ENCODE measurements at places on chromosomes 2 and 18.
A peak's percentile ranks its signal among the peaks of the same experiment; 100 is the strongest.

DNA sequence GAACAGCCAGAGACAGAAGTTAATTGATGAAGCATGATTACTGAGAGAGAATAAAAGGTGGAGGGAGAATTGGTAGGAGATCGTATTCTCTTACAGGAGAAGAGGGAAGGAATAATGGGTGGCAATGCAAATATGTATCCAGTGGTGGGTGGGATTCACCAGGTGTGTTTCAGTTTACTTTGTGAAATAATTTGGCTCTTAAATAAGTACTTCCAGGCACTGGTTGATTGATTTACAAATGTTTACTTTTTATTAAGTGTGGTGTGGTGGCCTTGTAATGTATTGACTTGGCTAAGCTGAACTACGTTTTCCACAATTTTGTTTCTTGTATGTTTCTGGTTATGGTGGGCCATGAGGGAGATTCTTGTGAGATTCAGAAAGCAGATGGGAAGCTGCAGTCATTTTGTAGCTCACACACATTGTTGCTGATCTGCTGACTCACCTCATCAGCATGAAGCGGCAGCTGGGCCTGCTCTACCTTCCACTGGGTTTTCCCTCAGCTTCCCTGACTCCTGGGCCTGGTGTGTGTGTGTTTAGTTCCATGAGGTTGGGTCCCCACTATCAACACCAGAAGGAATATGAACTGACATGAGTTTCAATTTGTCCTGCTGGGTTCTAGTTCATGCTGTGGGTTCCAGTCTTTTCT, 32.6 kb downstream of the MYL12B start:
- no peak for DNase-seq

DNA sequence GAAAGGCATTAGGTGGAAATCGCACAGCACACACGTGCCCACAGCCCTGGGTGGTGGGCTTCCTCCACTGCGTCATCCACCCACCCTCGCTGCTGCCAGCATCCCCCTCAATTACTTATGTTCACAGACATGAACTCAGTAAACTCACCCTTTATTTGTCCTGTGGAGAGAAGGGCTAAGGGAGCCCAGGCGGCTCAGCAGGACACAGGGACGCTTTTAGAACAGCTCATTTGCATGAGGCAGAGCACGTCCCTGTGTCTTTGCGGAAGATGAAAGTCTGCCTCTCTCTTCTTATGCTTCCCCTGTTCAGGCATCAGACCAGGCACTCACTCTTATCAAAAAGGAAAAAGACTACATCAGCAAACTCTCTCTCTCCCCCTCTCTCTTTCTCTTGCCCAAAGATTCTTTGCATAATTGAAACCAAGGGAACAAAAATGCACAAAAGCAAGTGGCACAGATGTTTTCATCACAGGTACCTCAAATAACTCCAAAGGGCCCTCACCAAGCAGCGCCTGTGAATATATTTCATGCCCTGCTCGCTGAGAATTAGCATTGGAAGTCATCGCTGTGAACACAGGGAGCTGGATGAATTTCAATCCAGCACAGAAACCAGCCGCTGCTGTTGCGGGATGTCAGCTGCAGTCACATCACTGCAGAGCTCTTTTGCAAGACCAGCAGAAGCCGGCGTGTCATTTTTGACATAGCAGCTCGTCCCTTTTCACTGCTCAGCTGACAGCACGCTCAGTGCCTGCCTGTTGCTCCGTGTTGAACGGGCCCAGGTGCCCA, 376.3 kb upstream of the MYT1L start:
- no peak for DNase-seq

GRCh38 chr2:200216310-200216709, 90.2 kb upstream of the SPATS2L start:
- DNase-seq = no peak

GRCh38 chr2:232483923-232484627, 3.6 kb downstream of the ECEL1 start:
- no peak for DNase-seq

DNA sequence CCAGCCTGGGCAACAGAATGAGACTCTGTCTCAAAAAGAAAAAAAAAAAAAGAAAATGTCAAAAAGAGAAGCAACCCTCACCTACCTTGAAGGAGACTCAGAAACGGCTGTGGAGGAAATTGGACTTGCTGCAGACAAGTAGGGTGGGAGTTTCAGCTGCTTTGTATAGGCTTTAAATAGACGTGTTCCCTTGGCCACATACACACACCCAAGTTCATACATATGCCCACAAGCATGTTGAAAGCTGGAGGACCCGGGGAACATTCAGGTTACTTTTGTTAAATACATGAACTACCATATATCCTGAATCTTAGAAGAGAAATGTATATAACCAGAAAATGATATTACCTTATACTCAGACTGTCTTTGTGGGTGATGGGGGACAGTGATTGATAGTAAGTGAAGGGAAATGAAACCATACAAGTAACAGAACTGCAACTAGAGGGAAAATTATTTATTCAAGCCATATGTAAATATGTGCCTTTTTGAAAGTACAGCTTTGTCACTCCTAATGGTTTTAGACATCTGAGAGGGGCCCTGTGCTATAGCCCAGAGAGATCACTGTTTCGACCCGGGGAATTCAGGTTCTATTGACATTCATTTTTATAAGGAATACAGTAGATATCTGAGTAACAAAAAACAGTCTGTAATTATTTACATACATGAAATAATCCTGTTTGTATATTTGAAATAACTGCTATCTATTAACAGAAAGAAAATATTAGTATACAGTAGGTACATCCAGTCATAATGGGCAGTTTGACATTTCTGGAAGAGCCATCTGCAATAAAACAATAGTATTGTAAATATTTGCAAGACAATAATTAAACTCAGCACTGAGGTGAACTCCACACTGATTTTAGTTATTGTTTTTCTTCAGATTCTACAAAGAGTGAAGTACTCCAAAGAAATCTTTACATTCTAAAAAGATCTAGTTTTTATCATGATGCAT, 48.0 kb upstream of the TGIF1 start:
- no peak for DNase-seq

- DNase-seq = no peak
These were observed 186.8 kb upstream of the FBXO11 start for GRCh38 chr2:48092846-48093803.

DNA sequence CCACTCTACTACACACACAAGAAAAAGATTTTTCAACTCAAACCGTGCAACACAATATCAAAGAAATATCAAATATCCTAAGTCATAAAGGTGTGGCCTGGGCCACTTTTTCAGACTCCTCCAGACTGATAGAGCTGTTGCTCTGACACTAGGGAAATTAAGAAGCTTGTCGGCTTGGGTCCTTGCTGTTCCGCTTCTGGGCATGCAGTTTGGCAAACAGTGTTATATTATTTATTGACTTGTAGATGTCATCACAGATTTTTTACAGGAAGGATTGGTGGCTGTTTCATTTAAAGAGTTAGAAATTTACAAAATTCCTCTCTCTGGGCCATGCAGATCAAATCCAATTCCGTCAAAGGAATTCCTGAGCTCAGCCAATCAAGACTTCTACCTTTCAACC, 98.3 kb upstream of the MSH2 start:
- DNase-seq = no peak

- DNase-seq = no peak
These were observed 21.0 kb upstream of the ZBTB7C start for GRCh38 chr18:48430150-48430549.

GRCh38 chr2:15539999-15540398, 21.1 kb downstream of the NBAS start:
- DNase-seq = no peak

DNA sequence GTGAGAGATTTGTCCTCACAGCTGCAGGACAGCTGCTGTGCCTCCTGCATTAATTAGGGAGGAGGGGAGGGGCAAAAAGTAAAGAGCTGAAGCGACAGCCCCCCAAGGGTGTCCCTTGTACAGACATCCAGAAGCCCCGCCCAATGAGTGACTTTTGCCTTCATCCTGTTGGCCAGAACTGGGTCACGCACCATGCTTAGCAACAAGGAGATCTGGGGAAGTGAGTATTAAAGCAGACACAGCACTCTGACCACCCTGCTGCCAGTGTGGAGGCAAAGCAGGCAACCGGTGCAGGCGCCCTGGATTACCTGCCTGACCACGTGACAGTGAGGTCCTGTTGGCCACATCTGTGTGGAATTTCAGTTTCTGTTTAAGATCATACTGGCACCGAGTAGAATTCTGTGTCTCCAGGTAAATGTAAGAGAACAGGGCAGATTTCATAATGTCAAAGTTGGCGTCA, 21.5 kb upstream of the BIN1 start:
- DNase-seq = no peak

- peak; percentile 41 for DNase-seq
These were observed 2.8 kb upstream of the GAD1 start for GRCh38 chr2:170813611-170814532.

DNA sequence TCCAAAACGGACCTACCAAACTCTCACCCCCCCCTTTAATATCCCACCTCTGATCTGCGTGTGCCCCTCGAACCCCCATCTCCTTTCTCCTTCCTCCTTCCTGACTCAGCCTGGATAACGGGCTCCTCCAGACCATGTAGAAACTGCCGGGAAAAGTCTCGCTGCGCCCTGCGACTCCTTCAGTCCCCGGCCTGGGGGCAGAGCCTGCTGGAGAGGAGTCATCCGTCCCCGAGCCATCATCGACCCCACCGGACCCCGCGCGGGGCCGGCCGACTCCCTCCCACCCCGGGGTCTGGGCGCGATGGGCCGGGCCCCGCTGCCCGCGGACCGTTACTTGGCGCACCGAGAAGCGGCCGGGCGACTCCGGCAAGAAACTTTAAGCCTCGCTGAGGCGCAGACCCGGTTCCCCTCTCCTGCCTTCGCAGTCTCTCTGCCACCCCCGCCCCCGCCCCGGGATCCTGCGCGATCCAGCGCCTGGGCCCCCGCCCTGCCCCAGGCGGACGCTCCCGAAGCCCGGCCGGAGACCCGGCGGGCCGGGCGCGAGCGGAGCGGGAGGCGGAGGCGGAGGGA, 3.4 kb downstream of the ZEB2 start:
- peak; percentile 79 for DNase-seq

DNA sequence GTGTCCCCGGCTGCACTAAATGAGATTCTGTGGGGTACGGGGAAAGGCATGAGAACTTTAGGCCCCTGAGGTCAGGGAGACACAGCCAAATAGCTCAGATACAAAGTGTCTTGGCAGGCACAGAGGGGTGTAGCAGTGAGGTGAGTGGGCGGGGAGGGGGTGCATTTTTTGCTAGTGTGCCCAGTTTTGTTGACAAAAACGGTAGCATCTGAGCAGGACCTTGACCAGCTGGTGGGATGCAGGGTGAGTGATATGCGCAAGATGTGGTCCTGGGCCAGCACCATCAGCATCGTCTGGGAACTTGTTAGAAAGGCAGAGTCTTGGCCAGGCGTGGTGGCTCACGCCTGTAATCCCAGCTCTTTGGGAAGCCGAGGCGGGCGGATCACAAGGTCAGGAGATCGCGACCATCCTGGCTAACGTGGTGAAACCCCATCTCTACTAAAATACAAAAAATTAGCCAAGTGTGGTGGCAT, 127.3 kb upstream of the LGALSL start:
- DNase-seq = no peak

Data from erythroblast (primary cell).